Amygdala (tissue), 56 donors: ENCODE measurements at places on chromosomes 3 and 15.

DNA sequence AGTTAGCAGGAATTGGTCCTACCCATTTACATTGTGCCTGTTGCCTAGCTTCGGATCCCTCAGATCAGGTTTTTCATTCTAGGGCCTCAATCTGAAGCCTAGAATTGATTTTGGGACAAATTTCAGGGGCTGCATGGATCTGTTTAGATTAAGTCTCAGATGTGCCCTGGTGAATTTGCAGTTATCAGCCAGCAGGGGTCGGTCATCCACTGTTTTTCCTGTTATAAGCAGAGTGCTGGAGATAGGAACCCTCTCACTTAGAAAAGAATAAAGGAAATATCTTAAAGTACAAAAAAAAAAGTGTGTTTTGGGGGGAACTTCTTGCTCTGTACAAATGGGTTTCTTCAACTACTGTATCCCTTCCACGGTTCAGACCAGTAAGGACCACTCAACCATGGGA, 212.5 kb downstream of the BCHE start:
- no peak for DNase-seq

DNA sequence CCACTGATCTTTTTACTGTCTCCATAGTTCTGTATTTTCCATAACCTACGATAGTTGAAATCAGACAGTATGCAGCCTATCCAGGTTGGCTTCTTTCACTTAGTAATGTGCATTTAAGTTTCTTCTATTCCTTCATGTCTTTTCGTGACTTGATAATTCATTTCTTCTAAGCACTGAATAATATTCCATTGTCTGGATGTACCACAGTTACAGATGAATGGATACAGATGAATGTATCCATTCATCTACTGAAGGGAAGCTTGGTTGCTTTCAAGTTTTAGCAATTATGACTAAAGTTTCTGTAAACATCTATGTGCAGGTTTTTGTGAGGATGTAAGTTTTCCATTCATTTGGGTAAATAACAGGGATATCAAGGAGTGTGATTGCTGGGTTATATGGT, 124.8 kb downstream of the NSUN3 start:
- DNase-seq: no peak

- no peak for DNase-seq
These were observed 151.1 kb downstream of the SAMMSON start for GRCh38 chr3:70150599-70150998.

DNA sequence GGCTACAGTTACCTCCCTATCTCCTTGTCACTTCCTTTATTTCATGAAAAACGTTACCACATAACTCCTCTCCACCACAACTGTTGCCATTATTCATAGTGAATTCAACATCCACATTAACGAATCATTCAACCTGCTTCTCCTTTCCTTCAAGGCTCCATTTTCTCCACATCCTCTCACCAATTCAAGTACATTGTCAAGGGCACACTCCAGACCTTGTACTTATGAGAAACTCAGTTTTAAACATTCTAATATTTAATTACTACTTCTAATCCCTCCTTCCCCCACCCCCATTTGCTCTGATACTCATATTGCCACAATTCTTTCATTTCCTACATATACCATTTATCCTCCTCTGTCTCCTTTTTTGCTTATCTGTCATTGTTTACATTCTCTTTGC, 871.2 kb downstream of the TUSC7 start:
- DNase-seq: no peak

GRCh38 chr3:194107107-194107506, 28.8 kb upstream of the HES1 start:
- DNase-seq: no peak

DNA sequence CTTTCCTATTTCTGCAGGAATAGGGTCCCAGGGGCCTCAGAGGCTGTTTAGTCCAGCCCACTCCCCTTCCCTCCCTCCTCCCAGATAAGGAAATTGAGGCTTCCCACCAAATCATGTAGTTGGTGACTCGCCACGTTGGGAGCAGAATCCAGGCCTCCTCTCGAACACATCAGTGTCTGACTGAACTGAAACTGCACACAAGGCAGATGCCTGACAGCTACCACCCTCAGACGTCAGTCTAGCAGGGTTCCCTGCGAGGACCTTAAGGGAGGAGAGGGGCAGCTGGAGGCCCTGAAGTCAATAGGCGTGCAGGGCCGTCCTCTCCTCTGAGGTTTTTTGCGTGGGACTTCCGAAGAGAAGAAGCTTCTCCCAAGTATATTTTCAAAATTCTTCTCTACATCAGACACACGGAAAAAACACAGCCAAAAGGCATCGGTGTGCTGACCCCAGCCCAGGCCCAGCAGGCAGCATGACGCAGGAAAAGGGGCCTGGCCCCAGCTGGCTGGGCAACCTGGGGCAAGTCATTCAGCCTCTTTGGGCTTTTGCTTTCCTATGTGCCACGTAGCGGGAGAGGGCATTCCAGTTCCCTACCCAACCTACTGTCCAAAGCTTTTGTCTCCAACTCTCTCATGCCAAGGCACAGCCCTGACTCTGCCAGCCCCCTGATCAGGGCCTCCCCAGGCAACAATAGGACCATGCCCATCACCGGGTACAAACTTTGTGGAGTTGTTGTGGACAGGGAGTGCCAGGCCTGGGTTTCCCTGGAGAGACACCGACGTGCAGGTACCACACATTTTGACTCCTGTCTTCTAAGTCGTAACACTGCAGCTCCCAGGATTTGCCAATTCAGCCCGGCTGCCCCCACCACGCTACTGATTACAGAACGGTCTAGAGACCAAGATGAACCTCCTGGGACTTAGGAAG, 283.1 kb downstream of the XXYLT1 start:
- no peak for DNase-seq

DNA sequence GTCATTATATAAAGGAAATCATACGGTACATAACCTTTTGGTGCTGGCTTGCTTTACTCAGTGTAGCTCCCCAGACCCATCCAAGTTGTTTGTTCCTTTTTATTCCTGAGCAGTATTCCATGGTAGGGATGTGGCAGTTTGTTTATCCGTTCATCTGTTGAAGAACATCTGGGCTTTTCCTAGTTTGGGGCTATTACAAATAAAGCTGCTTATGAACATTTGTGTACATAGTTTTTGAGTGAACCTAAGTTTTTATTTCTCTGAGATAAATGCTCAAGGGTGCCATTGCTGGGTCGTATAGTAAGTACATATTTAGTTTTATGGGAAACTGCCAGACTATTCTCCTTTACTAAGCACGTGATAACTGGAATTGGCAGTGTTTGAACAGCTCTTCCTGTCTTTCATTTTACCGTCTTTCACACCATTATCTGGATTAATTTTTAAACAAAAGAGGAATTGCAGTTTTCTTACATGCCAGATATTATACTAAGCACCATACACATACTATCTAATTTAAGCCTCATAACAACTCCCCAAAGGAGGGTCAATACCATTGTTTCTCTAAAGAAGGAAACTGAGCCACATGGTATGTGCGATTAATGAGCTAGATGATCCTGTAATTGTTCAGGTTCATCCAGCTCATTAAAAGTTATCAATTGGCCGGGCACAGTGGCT, 85.6 kb downstream of the PTPRG start:
- no peak for DNase-seq

DNA sequence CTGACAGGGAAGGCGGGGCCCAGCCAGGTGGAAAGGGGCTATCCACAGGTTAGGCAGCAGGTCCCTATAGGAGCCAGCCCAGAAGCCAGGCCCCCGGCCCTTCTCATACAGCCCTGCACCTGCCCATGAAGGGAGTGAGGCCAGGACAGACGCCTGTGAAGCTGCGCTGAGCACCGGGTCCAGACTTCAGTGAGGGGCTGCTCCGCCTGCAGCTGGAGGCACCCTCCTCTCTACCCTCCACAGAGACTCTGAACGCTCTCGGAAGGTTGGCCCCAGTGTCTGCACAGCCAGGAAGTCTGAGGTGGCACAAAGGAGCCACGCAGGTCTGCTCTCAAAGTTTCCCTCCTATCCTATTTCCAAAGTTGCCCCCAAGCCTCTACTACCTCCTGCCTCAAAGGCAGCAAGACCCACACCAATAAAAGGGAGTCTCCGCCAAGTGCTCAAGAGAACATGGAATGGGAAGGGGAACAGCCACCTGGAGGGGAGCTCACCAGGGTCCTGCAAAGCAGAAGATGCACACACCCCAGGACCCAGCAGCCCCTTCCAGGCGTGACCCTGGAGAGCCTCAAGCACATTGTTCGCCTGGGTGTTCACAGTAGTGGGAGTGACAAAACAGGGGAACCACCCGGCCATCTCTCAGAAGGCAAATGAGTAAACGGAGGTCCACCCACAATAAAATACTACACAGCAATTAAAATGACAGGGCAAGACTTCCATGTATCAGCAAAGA, 19.5 kb downstream of the XXYLT1 start:
- DNase-seq: no peak

- DNase-seq: no peak
These were observed 160.7 kb upstream of the MCTP2 start for GRCh38 chr15:94070356-94071295.

DNA sequence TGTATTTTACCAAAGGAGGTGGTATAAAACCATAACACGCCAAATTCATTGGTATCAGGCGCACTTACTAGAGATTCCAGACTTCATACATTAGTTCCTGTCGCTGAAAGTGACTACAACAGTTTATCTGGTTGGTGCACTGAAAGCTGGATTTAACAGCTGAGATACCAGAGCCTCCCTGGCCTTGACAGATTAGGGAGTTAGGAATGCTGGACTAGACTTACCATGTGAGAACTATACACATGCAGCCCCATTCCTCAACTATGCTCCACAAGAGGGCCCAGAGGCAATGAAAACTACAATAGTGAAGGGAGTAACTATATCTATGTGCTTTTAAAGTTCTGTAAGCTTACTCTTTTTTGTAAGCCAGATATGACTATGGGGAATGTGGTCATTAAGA, 174.4 kb downstream of the STAG1 start:
- no peak for DNase-seq

- DNase-seq: no peak
These were observed 323.1 kb downstream of the ZPLD1 start for GRCh38 chr3:102757950-102758349.

DNA sequence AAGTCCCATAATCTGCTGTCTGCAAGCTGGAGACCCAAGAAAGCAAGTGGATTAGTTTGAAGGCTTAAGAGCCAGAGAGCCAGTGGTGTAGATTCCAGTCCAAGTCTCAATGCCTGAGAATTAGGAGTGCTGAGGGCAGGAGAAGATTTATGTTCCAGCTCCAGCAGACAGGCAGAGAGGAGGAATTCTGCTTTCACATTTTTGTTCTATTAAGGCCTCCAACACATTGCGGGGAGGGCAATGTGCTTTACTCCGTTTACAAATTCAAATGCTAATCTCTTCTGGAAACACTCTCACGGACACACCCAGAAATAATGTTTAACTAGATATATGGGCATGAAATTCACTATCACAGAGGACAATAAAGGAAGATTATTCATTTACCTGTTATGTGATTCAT, 54.0 kb downstream of the DPH6 start:
- no peak for DNase-seq

- DNase-seq: no peak
These were observed 2.1 kb downstream of the TRA2B start for GRCh38 chr3:185935465-185936272.

DNA sequence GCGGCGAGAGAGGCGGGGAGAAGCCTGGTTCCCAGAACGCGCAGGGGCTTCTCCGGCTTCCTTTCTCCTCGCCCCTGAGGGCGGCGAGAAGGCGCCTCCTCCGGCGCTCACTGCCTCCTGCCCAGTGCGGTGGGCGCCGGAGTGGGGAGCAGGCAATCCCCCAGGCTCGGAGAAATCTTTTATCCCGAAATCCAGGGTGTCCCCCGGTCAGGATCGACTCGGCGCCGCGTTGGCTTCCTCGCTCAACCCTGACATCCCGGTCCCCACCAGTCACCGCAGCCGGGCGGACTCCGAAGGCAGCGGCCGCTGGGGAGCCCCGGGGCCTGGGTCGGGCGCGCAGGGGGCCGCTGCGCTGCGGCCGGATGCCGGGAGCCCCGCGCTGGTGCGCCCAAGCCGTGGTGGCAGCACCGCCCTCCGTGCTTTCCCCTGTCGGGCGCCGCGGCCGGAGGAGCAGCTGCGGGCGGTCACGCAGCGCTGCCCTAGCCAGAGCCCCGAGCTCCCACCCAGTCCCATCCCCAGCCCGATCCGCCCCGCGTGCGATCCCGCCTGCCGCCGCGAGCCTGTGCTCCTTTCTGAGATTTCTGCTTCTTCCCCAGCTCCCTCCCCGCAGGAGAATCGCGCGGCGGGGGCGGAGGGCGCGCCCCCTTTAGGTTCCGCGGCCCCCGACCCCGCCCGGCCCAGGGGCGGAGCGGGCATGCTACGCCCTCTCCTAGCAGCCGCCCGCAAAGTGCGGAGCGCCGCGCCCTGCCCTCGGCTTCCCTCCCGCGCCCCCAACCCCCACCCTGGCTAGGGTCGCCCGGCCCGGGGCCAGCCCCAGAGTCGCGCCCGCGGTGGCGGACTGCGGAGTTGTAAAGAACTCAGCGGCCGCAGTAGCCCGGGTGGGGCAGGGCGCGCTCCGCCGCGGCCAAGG, 683 bp upstream of the CACNA2D3 start:
- DNase-seq: no peak

DNA sequence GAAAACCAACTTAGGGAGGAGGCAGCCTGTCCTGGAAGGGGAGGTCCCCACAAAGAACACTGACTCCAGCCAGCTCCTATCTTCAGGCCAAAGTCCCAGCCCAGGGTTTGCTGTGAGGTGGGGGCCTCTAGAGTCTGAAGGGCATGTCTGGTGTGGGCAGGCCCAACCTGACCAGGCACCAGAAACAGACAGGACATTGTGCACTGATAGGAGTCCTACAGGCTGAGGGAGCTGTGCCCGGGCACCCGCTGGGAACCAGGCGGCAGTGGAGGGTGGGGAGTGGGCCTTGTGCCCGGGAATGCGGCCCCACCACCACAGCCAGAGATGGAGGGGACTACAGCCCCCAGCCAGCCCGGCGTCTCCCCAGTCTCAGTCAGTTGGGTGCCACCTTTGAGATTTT, 161.4 kb downstream of the WNT7A start:
- DNase-seq: no peak

- DNase-seq: no peak
These were observed 14.6 kb upstream of the NIT2 start for GRCh38 chr3:100319951-100320350.

DNA sequence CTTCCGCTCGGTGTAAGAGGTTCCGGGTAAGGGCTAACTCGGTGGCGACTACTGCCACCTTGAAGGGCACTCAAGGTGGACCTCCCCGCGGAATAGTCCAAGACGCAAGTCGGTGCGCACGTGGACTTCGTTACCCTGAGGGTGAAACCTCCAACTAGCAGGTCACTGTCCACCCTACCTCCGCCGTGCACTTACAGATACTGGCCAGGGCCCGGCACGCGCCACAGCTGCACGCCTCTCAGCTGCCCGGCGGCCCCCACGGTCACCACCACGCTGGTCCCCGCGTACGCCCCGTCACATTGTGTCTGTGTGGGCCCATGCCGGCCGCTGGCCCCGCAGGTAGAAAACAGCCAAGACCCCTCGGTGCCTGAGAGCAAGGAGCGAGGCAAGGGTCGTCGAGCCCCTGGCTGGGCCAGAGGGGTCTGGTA, 1.1 kb downstream of the LTK start:
- DNase-seq: no peak

DNA sequence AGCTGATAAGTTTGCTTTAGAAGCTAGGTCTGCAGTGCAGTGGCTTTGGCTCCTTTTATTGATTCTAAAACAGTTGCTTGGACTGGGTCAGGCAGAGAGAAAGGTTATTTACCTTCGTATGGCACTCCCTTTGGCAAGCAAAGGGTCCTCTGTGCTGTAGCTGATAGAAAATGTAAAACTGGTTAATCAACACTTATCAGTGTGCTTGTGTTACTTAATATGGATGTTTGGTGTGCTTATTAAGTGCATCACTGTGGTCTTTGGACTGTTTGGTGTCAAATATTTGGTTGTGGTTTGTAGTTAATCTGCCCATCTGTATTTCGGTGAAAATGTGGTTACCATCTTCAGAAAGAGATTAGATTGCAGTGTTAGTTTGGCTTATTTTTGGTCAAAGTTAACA, 16.0 kb downstream of the UBE2E2 start:
- DNase-seq: no peak

GRCh38 chr3:152669560-152669959, 165.4 kb upstream of the P2RY1 start:
- no peak for DNase-seq
